ENCODE measurements at places on chromosomes 1 and 21.

GRCh38 chr1:153976819-153977249 is 640 bp downstream of the JTB start:
- DNase-seq = no peak

DNA sequence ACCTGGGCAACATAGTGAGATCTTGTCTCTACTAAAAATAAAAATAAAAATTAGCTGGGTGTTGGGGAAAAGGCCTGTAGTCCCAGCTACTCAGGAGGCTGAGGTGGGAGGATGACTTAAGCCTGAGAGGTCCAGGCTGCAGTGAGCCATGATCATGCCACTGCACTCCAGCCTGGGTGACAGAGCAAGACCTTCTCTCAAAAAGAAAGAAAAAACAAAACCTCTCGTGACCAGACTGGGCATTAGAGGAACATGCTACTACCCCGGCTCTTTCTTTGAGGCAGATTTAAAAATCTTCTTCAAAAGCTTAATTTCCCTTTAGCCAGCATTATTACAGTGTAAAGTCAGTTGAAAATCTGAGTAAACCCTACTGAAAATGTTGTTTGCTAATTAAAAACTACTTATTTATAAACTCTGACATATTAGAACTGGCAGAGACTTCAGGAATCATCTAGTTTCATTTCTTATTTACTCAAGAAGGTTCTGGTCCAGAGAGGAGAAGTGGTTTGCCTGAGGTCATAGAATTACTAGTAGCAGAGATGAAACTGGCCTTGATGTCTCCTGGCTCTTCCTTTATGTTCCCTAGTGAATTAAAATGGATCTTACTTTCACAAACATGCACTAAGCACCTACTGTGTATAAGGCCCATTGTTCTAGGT is 11.6 kb upstream of the ELAVL4 start:
- no peak for DNase-seq

- peak; percentile 70 for DNase-seq
Observed at GRCh38 chr1:168520052-168520751, 23.6 kb downstream of the XCL2 start.

GRCh38 chr1:10456661-10457060 is 6.8 kb downstream of the CORT start:
- DNase-seq = no peak

- no peak for DNase-seq
Observed at GRCh38 chr1:17023102-17023501, 11.4 kb upstream of the ATP13A2 start.

GRCh38 chr1:26097696-26098095 is 13.9 kb upstream of the PDIK1L start:
- DNase-seq = no peak

GRCh38 chr1:233844275-233844674 is 60.2 kb upstream of the SLC35F3 start:
- no peak for DNase-seq

GRCh38 chr1:209455145-209455544 is 128.4 kb upstream of the CAMK1G start:
- DNase-seq = no peak

DNA sequence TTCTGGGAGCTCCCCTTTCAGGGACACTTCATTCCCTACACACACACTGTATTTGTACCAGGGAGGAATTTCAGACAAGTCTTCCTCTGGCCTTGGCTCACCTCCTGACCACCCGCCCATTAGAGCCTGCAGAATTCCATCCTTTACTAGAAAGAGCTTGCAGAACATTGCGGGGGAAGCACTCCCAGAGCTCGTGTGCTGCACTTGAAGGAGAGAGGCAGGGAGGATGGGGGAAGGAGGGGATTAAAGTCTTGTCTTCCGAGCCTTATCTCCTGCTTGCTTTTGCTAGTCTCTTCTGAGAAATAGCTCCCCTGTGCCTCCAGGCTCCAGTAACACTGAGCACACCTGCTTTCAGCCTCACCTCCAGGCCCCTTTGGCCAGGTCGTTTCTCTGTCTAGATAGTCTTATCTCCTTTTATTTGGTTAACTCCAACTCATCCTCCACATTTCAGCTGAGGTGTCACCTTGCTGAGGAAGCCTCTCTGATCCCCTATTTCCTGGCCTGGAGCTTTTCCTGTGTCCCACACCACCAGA is 62.0 kb downstream of the PCNX2 start:
- no peak for DNase-seq

DNA sequence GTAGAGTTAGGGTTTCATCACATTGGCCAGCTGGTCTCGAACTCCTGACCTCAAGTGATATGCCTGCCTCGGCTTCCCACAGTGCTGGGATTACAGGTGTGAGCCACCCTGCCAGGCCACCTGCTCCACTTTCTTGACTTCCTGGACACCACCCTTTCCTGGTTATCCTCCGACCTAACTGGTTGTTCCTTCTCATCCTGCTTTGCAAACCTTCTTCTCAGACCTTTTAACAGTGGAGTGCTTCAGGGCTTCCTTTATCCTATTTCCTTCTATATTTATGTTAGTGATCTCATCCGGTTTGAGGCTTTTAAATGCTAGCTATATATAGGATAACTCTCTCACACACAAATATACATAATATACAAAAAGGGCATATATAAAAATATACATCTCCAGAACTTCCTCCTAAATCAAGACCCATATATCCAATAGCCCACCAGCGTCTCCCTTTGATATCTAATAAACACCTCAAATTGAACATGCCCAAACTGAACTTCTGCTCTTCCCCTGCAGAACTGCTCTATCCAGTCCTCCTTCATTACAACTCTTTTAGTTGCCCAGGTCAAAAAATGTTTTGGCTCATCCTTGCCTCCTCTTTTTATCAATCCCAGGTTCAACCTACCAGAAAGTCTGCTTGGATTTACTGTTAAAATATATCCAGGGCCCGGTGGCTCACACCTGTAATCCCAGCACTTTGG is 19.5 kb upstream of the UQCRHL start:
- DNase-seq = no peak

- DNase-seq = peak; percentile 93
Observed at GRCh38 chr1:111203681-111204200, 3.3 kb upstream of the DENND2D start.

GRCh38 chr21:35138665-35139381 is 89.7 kb upstream of the RUNX1 start:
- peak; percentile 12 for DNase-seq

DNA sequence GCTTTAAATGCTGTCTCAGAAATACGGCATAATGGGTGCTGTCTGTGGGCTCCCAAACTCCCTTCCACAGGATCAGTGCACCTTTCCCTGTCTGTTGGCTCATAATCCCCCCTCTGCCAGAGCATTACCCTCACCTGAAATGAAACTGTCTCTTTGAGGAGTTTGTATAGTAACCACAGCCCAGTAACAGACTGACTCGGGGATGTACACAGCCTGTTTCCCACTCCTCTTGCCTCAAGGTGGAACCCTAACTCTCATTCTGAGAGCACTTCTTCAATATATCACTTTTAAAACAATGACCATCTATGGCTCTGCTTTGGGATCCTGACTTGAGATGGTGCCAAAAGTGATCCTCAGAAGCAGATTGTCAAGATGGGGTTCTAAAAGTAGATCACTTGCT is 332.5 kb downstream of the AMY1C start:
- DNase-seq = no peak

GRCh38 chr1:18536915-18537314 is 56.2 kb downstream of the KLHDC7A start:
- DNase-seq = no peak

- no peak for DNase-seq
Observed at GRCh38 chr1:203464226-203464625, 11.4 kb upstream of the PRELP start.

DNA sequence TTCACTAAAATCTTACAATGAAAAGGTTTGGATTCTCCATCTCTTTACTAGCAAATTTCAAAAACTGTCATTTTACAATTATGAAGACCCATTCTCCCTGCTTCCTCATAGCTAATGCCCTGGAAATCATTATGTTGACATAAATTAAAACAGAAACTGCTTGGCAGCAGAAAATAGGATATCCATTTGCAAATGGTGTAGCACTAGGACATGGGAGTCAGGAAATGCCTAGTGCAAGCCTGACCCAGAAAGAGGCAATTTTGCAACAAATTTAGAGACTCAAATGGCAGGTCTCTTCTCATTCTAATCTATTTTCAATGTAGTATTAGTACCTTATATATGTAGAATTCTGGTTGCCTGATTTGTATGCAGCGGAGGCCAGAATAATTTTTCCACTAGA is 2.2 kb downstream of the GBP5 start:
- DNase-seq = no peak

DNA sequence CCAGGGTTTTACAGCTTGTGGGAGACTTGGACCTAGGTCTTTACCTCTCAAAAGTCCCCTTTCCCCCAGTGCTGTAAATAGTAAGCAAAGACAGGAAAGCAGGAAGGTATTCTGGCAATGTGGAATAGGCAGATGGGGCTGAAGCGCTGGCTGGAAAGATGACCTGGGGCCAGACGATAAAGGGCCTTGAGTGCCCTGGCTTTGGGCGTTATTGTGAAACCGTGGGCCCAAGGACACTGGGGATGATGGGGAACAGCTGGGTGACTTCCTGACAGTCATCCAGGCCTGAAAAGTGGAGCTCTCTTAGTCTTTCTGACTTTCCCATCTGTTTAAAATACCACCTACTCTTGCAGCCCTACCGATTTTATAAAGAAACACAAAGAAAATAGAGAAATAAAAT is 16.3 kb downstream of the URB2 start:
- no peak for DNase-seq

DNA sequence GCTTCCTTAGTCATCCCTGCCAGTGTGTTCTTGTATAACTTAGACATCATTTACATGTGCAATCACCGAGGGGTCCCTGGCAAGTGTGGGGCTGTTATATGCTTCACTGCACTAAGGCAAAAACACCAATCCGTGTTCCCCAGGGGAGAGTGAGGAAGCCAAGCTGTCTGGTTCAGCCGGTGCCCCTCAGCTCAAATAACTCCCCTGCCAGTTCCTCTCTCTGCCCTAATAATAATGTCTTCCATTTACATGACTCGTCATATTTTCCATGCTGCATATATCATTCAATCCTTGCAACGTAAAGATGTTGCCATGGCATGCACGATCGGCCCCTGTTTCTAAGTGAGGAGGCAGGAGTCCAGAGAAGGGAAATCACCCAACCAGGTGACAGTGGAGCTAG is 24.4 kb upstream of the NDC1 start:
- no peak for DNase-seq

DNA sequence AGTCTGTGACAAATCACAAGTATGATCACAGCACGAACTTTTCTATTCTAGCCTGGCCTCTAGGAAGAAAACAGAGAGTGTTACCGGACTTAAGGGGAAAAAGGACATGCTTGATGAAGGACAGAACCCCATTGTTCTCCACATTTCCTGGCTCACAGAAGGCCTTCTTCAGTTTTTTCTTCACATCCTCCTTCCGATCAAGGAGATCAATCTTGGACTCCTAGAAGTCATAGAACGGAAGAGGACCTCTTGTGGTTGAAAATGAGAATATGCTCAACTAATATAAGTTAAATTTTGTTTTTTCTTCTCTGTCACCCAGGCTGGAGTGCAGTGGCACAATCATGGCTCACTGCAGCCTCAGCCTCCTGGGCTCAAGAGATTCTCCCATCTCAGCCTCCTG is 30.3 kb downstream of the YARS1 start:
- no peak for DNase-seq

DNA sequence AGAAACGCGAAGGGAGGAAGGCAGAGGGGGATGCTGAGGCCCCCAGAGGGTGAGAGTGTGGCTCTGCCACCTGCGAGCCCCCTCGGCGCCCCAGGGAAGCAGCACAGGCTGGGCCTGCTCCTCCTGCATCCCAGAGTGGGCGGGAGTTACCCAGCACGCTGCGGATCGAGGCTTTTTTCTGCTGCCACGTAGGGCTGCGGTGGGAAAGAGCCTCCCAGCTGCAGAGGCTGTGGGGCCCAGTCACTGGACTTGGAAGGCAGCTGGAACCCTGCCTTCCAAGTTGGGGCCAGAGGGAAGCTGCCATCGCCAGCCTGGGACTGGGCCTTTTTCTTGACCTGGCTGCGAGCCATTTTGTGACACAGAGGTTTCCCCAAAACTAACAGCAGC is 2.3 kb upstream of the GRIK3 start:
- DNase-seq = no peak

DNA sequence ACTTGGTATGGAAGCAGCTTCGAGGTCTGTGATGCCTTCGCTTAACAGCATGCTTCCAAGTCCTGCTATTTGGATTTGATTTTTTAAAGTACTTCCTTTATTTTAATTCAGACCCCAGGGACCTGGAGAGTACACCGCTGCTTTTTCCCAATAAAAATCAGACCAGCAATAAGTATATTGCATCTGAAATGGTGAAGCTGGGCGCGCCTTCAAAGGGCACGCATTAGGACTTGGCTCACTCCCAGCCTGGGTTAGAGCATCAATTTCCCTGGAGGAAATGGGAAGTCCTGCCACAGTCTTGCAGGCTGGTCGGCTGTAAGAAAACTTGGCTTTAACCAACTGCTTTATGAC is 325.1 kb downstream of the RRAGC start:
- DNase-seq = no peak

DNA sequence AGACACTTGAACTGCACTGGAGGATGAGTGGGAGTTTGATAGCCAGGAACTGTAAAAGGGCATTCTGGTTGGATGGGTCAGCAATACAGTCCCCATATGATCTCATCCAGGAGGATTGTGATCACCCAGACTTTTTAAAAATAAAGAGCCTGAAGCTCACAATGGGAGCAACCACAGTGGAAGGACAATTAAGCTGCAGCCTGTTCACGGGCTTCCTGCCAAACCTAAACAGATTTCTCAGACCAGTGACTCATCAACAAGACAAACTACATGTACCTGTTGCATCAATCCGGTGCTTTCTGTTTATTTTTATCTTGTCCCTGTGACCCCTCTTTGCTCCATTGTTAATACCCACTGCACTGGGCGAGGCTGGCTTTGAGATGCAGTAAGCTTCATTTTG is 52.3 kb downstream of the PAPPA2 start:
- no peak for DNase-seq

GRCh38 chr21:45323487-45324311 is 36.0 kb upstream of the POFUT2 start:
- DNase-seq = no peak

DNA sequence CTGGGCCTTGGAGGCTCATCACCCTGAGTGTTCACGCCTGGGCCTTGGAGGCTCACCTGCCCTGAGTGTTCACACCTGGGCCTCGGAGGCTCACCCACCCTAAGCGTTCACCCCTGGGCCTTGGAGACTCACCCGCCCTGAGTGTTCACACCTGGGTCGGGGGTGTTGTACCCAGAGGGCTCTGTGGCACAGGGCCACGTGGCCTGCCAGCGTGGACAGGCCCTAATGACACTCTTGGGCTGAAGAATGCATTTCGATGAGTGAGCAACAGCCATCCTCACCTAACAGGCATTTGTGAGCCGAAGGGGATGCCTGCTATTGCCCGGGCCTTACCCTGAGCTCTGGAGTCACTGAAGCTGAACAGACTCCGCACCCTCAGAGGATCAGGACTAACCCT is 17.5 kb downstream of the SLC19A1 start:
- no peak for DNase-seq

DNA sequence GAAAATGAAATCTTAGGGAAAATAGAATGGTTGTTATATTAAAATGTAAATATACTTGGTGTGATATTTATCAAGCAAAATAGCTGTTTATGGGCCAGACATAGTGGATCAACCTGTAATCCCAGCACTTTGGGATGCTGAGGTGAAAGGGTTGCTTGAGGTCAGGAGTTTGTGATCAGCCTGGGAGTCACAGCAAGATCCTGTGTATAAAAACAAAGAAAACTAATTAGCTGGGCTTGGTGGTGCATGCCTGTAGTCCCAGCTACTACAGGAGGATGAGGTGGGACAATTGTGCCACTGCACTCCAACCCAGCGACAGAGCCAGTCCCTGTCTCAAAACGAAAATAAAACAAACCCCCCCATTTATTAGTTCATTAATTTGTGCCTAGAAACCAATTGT is 21.6 kb upstream of the CFHR1 start:
- DNase-seq = no peak

Measured in GDM1 (cell line).